Activated T-cell treated with anti-CD3 and anti-CD28 coated beads for 24 hours (primary cell): ENCODE measurements at places on chromosomes 7 and 10.

DNA sequence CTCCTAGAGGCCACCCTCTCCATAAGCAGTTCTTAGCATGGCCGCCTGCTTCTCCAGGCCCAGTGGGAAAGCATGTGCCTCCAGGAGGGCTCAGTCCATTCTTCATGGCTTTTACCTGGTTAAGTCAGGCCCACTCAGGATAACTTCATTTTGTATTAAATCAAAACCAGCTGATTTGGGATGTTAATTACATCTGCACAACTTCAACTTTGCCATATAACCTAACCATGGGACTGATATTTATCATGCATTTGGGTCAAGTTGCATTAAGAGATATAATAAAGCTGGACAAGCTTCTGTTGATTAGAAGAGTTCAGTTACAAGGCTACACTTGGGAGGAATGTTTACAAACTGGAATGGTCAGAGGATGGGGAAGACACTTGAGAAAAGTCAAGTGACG is 65.5 kb downstream of the EGFR start:
- no peak for DNase-seq

DNA sequence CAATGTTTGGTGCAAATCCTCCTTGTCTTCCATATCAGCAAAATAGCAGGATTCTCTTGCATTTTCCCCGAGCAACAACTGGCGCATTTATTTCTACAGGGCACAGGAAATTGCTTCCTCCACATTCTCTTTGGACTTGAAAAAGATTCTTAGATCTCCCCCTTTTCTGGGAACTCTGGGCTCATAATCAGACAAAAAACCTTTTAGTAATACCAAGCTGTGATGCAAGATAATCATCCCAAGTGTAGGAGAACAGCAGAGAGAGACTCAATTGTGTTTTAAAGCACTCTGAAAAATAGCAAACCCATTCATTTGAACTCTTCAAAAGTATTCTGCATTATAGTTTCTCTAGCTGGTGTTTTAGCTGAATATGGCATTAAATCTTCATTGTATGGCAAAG is 419.6 kb upstream of the NPVF start:
- no peak for DNase-seq

- DNase-seq, result no peak
These were observed 378.8 kb downstream of the DPP6 start for GRCh38 chr7:154431045-154431444.

DNA sequence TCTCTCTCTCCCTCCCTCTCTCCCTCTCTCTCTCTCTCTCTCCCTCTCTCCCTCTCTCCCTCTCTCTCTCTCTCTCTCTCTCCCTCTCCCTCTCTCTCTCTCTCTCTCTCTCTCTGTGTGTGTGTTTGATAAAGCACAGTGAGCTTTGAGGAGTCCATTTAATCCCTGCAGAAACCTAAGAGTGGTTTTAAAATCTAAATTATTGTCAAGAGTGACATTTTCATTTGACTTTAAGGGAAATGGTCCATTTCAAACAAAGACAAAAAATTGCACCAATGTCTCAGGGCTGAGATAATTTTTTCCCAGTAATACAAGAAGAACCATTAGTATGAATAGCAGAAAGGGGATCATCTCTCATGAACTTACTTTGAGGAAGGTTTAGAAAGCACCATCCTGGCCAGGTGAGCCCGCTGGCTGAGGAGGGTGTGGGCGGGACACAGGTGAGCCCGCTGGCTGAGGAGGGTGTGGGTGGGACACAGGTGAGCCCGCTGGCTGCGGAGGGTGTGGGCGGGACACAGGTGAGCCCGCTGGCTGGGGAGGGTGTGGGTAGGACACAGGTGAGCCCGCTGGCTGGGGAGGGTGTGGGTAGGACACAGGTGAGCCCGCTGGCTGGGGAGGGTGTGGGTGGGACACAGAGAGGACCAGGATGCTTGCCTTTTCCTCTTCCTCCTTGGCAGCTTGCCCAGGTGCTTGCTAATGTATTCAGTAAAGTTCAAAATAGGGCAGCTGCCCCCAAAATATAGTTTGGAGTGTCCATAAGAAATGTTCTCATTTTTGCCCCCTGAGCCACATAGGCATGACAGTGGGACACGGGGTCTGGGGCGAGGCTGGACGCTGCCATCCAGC is 125.0 kb downstream of the DNAJB6 start:
- DNase-seq, result no peak

- DNase-seq, result no peak
These were observed 94.4 kb downstream of the TMEM106B start for GRCh38 chr7:12305502-12305901.

DNA sequence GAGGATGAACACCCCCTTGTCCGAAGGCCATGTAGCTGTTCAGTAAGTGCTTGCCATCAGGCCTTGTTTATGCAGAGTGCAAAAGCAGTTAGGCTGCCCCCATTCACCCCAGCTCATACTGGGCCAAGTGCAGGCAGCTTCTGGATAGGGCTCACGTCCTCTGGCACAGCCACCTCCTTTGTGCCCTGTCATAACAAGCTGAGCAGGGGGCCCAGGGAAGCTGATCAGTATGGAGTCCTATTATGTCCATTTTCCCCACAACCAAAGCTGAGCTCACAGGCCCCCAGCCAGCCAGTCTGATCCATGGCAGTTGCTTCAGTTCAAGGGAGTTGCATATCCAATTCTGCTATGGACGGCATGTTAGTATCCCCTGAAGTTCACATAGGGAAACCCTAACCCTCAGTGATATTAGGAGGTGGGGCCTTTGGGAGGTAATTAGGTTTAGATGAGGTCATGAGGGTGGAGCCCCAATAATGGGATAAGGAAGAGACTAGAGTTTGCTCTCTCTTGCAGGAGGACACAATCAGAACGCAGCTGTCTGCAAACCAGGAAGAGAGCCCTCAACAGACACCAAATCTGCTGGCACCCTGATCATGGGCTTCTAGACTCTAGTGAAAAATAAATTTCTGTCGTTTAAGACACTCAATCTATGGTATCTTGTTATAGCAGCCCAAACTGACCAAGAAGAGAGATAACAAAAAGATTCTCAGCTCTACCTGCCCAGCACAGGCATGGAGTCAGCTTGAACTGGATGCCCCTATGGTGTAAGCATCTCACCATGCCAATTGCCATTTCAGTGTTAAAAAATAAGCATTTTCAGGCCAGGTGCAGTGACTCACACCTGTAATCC is 155.9 kb downstream of the FGFR2 start:
- no peak for DNase-seq

DNA sequence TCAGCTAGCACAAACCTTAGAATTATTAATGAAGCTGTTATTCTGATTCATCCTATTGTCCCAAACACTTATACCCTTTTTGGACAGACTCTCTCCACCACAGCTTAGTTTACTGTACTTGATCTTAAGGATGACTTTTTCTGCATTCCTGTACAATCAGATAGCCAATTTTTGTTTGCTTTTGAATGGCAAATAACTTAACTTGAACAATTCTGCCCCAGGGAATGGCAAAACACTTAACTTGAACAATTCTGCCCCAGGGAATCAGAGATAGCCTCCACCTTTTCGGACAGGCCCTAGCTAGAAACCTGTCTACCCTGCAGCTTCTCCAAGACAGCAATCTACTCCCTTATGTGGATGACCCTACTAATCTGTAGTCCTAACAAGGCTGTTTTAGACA is 668.0 kb upstream of the LRRTM3 start:
- no peak for DNase-seq
